ENCODE measurements at places on chromosomes 1 and 21. TPM values are rescaled to one million over a fixed set of nuclear protein-coding genes. Genes with fewer than 3 reads are reported as not detected.

DNA sequence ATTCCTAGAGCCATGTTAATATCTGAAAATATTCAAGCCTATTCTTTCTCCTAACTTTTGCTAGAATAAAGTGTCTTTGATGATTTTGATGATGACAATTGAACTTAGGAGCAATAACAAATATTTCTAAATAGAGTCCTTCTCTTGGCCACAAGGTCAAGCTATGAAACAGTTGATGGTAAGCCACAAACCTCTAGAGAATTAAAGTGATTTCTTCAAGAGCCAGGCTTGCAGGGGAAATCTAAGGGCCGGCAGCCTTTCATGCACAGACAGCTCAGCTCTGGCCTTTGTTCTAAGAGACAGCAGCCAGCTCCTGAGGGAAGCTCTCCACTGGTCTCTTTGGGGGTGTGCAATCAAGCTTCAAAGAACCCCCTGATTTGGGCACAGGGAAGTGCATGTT, 59.0 kb downstream of the SUSD4 start:
- no peak overlapping the region for H3K27ac ChIP-seq
- DNase-seq, result no peak
- H3K4me3 ChIP-seq, result no peak overlapping the region
- peaks cover 12% of the 10 kb centered on the region for H3K4me1 ChIP-seq

AADACL4 gene
- not detected for total RNA-seq

DNA sequence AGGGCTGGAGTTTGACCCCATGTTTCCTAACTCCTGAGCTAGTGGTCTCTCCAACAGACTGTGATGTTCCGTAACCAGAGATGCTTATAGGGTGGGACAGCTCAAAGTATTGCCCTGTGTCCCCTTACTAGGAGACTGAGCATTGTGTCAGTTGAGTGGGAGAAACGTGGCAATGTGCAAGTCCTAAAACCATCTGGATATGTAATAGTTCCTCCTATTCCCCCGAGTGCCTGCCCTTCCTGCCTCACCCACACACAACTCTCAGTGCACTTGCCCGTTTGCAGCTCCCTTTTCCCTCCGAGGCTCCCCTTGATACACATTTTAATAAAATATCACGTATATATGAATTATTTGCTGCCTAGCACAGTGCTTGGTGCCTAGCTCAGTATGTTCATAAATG, 3.4 kb downstream of the PIGV start:
- H3K27ac ChIP-seq, result peak overlapping the region; percentile 100
- H3K27me3 ChIP-seq, result no peaks in the 10 kb centered on the region
- H3K4me3 ChIP-seq, result peak overlapping the region; percentile 84
- H3K4me1 ChIP-seq, result peaks cover 57% of the 10 kb centered on the region
- DNase-seq, result no peak
- peaks cover 46% of the 10 kb centered on the region for H3K36me3 ChIP-seq

DNA sequence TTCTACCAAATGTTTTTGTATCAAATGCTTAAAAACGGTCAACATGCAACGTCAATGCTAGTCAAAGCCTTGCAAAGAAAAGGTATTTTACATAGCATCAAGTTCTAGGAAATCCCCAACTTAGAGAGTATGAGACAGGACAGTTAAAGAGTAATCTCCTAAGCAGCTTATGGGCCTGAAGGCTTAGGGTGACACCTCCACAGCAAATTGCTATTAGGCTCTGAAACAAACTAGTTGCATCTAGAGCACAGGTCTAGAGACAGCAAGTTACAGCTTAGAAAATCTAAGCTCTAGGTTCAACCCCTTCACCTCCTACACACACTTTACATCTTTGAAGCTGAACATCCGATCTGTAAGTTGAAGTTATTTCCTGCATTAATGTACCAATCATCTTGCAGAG, 13.7 kb downstream of the PABPC4 start:
- no peaks in the 10 kb centered on the region for H3K27me3 ChIP-seq
- H3K27ac ChIP-seq, result no peak overlapping the region
- H3K36me3 ChIP-seq, result peaks cover 89% of the 10 kb centered on the region
- H3K4me1 ChIP-seq, result peaks cover 21% of the 10 kb centered on the region
- H3K4me3 ChIP-seq, result no peak overlapping the region
- no peak for DNase-seq

- no peak for DNase-seq
- H3K36me3 ChIP-seq, result no peaks in the 10 kb centered on the region
- H3K4me1 ChIP-seq, result no peaks in the 10 kb centered on the region
- H3K4me3 ChIP-seq, result no peak overlapping the region
- H3K27ac ChIP-seq, result no peak overlapping the region
Observed at GRCh38 chr1:226602186-226603021, 53.8 kb downstream of the STUM start.

DNA sequence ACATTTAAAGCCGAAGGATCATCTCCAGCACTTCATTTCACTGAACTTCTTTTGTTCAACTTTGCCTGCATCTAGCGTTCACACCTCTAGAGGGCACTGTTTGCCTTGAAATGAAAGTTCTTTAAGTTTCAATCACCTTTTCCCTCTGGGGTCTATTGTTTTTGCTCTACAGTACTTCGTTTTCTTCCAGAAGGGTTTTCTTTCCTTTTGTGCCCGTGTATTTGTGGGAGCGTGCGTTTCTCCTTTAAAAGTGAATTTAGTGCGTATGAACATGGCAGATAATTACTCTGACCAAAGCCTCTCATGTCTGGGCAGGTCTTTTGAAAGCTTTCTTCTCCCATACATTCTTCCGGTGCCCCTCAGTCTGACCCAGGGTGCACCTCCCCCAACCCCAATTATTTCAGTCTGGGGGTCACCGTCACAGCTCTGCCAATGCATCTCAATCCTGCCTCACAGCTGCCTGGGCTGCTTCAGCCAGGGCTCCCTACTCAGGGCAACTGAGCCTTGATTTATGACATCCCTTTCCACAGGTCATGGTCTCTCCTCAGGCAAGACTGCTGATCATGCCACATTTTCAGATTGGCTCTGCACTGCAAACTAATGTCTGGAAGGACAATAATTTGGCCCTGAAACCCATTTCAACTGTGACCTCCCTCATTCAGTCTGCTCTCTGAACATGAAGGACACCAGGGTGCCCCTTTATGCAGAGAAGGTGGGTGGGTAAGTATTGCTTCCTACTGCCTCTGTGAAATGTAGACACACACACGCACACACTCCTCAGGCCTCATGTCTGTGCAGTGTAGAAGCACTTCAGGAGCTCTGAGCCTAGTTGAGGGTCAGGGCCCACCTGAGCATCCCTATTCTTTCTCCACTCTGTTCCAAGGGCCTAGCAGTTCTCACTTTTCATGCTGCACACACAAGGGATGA, 88.6 kb downstream of the NUF2 start:
- H3K27me3 ChIP-seq, result peaks cover 3% of the 10 kb centered on the region
- DNase-seq, result peak; percentile 57
- H3K4me1 ChIP-seq, result peaks cover 4% of the 10 kb centered on the region
- H3K4me3 ChIP-seq, result no peak overlapping the region

GRCh38 chr1:219555806-219556205, 57.1 kb downstream of the ZC3H11B start:
- H3K36me3 ChIP-seq, result no peaks in the 10 kb centered on the region
- DNase-seq, result no peak
- H3K27me3 ChIP-seq, result no peaks in the 10 kb centered on the region
- H3K4me3 ChIP-seq, result no peak overlapping the region
- H3K27ac ChIP-seq, result no peak overlapping the region

DNA sequence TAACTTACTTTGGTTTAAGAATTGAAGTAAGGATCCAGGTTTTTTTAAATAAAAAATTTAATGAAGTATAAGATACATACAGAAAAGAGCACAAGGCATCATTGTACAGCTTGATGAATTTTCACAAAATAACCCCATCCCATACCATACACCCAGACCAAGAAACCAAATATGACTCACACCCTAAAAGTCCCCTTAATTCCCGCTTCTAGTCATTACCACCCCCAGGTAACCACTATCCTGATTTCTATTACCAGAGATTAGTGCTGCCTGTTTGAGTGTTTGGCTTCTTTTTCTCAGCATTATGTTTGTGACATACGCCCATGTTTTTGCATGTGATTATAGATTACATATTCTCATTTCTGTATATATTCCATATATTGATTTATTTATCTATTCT, 98.5 kb upstream of the HIVEP3 start:
- H3K36me3 ChIP-seq, result peaks cover 10% of the 10 kb centered on the region
- no peaks in the 10 kb centered on the region for H3K27me3 ChIP-seq
- peaks cover 16% of the 10 kb centered on the region for H3K4me1 ChIP-seq

- H3K36me3 ChIP-seq, result no peaks in the 10 kb centered on the region
- peaks cover 3% of the 10 kb centered on the region for H3K4me1 ChIP-seq
- H3K27ac ChIP-seq, result no peak overlapping the region
Observed at GRCh38 chr1:94608852-94609530, 67.4 kb upstream of the F3 start.

- no peaks in the 10 kb centered on the region for H3K4me1 ChIP-seq
- H3K4me3 ChIP-seq, result no peak overlapping the region
- H3K27ac ChIP-seq, result no peak overlapping the region
- H3K27me3 ChIP-seq, result peaks cover 2% of the 10 kb centered on the region
Observed at GRCh38 chr21:35738347-35738961, 321.9 kb downstream of the SETD4 start.

- peaks cover 36% of the 10 kb centered on the region for H3K4me1 ChIP-seq
- peaks cover 8% of the 10 kb centered on the region for H3K36me3 ChIP-seq
- no peaks in the 10 kb centered on the region for H3K27me3 ChIP-seq
- H3K27ac ChIP-seq, result no peak overlapping the region
- H3K4me3 ChIP-seq, result no peak overlapping the region
- DNase-seq, result no peak
Observed at GRCh38 chr1:110647254-110647891, 27.4 kb downstream of the KCNA3 start.

GALNT2 gene
- 20.7 TPM for total RNA-seq

- H3K36me3 ChIP-seq, result no peaks in the 10 kb centered on the region
- no peak overlapping the region for H3K4me3 ChIP-seq
- H3K4me1 ChIP-seq, result peaks cover 14% of the 10 kb centered on the region
- peaks cover 22% of the 10 kb centered on the region for H3K27me3 ChIP-seq
Observed at GRCh38 chr1:30788580-30789387, 31.2 kb upstream of the LAPTM5 start.

DNA sequence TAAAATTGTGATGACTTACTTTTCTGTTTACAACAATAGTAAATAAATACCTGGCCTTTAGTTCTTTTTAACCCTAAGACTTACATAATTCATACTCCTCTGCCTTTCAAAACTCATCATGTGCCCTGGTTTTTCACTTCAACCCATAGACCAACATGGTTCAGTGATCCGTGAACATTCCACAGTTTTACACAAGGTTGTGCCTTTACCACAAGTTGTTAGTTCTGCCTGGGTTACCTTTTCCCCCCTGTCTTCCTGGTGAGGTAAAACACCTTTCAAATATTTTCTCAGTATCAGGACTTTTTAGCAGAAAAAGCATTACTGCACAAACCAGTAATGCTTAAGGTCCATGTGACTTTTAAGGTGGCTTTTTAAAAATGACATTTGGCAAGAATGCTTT, 1466.4 kb downstream of the PLA2G4A start:
- H3K27me3 ChIP-seq, result no peaks in the 10 kb centered on the region
- no peaks in the 10 kb centered on the region for H3K4me1 ChIP-seq

DNA sequence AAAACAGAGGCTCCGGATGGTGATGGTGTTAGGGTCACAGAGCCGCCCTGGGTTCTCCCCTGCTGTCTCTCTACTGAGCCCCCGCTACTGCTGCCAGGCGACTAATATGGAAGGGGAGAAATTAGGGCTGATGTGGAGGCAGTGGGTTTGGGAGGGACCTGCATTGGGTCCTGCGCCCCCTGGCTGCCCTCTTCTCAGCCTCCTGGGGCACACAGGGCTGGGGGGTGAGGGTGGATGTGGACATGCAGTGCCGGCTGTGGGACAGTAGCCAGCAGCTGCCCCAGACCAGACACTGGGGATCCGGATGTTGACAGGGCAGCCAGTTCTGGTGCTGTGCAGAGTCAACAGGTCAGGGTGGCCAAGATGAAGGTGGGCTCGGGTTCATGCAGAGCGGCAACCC, 1.5 kb upstream of the CLCNKB start:
- peaks cover 2% of the 10 kb centered on the region for H3K27me3 ChIP-seq
- no peaks in the 10 kb centered on the region for H3K36me3 ChIP-seq
- H3K27ac ChIP-seq, result no peak overlapping the region
- no peaks in the 10 kb centered on the region for H3K4me1 ChIP-seq
- DNase-seq, result no peak
- no peak overlapping the region for H3K4me3 ChIP-seq

WNT3A gene
- not detected for total RNA-seq

- no peaks in the 10 kb centered on the region for H3K36me3 ChIP-seq
- no peaks in the 10 kb centered on the region for H3K27me3 ChIP-seq
- H3K4me3 ChIP-seq, result no peak overlapping the region
- H3K4me1 ChIP-seq, result peaks cover 6% of the 10 kb centered on the region
Observed at GRCh38 chr1:61301824-61302657, 219.7 kb downstream of the NFIA start.

DNA sequence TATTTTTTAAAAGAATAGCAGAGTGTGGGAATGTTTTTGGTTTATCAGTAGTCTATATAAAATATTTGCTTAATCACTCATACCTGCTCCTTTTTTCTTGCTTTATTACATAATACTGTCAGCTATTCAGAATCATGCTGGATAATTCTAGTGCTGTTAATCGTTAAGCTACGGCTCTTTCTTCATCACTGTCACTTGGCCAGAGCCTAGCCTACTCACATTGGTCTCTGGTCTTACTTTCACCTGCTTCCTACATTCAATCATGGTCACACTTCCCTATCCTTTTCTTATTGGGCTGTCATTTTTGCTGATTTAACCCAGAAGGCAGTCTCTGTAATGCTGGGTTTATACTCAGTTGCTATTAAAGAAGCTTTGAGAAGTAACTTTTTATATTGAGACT, 2.5 kb downstream of the KLHL20 start:
- peaks cover under 1% of the 10 kb centered on the region for H3K27me3 ChIP-seq
- peaks cover 26% of the 10 kb centered on the region for H3K4me1 ChIP-seq
- H3K4me3 ChIP-seq, result no peak overlapping the region
- no peak overlapping the region for H3K27ac ChIP-seq

DNA sequence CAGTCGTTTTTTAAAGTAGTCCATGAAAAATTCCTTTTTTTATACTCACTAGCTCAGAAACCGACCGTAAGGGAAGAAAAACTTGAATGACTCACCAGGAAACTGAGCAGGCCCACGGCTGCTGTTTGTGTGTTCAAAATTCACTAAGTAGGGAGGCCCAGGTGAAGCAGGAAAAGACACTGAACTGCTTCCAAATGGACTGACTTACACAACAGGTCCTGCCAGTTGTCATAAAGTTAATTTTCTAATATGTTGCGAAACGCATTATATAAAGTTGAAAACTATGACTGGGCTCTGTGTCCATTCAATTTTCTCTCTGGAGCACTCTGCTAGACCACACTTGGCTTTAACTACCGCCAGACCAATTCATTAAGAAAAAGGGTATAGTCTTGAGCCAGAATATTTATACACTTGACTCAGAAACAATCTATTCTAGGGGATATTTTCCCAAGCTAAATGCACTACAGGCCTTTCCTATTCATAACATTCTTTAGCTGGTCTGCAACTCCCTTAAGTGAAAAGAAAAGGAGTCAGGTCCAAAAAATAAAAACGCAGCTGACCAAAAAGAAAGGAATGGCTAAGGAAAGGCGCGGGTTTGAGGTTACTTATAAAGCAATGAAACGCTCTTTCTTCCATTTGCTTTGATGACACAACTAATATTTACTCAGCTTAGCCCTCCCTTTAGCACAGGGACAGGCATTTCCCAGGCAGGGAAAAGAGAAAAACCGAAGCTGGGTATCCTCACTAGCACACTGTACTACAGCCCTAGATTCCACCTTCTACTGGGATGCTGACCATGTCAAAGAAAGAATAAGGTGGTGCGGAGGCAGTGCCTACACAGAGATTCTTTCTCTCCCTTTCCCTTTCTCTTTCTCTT, 306.3 kb upstream of the ESRRG start:
- no peak for DNase-seq
- H3K27me3 ChIP-seq, result no peaks in the 10 kb centered on the region
- no peaks in the 10 kb centered on the region for H3K36me3 ChIP-seq

TRAF3IP3 gene
- total RNA-seq, result 319 TPM

Measured in activated CD8-positive, alpha-beta T cell treated with anti-CD3 and anti-CD28 coated beads, Interleukin-2, amount 10 ng/mL, durations not matched to agents 7 days and 5 days (primary cell).